ENCODE measurements at places on chromosomes 4 and X.

- DNase-seq = no peak
Observed at GRCh38 chr4:115042496-115042895, 70.9 kb downstream of the NDST4 start.

DNA sequence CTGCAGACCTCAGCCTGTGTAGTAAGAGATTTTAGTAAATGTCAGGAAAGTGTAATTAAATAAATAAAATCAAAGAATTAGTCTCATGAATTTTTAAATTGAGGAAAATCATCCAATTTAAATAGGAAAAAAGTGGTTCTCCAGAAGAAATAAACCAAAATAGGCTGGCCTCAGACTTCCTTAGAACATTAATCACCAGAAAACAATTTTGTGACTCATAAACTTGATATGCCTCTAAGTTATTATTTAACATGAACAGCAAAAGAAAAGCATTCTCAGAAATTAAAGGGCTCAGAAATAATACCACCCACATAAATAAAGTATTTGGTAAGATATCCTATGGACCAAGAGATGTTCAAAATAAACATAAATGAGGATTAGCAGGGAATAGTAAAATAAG lies 14.3 kb downstream of the FAM47B start:
- peak; percentile 3 for DNase-seq

GRCh38 chrX:65731684-65732289 lies 64.3 kb downstream of the MSN start:
- no peak for DNase-seq

DNA sequence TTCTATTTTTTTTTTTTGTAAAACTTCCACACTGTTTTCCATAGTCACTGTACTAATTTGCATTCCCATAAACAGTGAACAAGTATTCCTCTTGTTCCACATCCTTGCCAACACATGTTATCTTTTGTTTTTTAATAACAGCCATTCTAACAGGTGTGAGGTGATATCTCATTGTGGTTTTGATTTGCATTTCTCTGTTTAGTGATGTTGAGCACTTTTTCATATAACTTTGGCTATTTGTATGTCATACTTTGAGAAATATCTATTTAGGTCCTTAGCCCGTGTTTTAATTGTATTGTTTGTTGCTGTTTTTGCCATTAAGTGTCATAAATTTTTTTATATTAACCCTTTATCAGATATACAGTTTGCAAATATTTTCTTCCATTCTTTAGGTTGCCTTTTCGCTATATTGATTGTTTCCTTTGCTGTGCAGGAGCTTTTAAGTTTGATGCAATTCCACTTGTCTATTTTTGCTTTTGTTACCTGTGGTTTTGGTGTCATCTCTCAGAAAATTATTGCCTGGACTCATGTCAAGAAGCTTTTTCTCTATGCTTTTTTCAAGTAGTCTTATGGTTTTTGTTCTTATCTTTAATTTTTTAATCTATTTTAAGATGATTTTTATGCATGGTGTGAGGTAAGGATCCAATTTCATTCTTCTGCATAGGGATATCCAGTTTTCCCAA lies 27.9 kb upstream of the NDNF start:
- DNase-seq = no peak

DNA sequence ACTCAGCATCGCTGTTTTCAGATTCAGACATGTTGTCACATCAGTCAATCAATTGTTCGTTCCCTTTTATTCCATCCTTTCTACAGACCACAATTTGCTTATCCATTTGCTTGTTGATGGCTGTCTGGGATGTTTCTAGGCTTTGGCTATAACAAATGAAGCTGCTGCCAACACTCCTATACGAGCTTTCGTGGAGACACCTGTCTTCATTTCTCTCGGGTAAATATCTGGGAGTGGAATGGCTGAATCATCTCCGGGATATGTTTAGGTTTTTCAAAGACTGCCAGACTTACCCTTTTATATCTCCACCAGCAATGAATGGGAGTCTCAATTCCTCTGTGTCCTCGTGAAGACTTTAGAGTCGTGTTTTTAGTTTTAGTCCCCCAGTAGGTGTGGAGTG lies 118.9 kb downstream of the SORCS2 start:
- DNase-seq = no peak

GRCh38 chr4:182973511-182973911 lies 56.3 kb upstream of the DCTD start:
- DNase-seq = no peak

GRCh38 chrX:11481035-11481434 lies 184.7 kb downstream of the ARHGAP6 start:
- no peak for DNase-seq

GRCh38 chrX:68646421-68646820 lies 1.0 kb upstream of the STARD8 start:
- DNase-seq = no peak

DNA sequence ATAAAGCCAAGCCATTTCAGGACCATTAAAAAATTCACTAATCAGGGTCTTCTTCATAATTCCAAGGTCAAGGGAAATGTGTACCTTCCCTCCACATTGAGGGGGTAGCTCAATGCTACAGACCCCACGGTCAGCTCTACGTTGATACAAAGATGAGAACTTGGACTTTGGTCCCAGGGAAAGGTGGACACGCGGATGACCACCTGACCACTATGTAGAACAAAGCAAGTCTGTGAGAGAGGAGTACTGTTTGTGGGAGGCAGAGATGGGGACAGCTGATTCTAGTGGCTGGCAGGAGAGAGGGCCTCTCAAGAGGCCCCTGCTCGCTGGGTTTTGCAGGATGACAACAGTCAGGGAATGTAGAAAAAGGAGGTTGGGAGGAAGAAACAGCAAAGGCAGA lies 58.0 kb downstream of the SLC2A9 start:
- DNase-seq = no peak

GRCh38 chr4:88697141-88697540 lies 488 bp downstream of the NAP1L5 start:
- DNase-seq = no peak

DNA sequence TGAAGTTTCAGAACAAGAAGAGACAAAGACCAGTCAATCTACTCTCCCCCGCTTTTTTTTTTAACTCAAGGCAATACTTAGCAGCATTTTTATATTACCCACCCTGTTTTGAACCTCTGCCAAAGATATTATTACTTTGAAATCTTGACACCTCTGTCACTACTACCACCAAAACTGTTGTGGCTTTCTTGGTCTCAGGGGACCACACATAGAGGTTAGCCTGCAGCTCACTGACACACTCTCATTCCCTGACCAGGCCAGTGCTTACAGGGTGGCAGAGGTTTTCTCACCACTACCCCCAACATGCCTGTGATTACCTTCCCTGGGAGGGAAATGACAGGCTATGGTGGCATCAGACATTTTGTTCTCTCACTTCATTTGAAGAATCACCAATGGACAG lies 137.4 kb upstream of the STIM2 start:
- no peak for DNase-seq

DNA sequence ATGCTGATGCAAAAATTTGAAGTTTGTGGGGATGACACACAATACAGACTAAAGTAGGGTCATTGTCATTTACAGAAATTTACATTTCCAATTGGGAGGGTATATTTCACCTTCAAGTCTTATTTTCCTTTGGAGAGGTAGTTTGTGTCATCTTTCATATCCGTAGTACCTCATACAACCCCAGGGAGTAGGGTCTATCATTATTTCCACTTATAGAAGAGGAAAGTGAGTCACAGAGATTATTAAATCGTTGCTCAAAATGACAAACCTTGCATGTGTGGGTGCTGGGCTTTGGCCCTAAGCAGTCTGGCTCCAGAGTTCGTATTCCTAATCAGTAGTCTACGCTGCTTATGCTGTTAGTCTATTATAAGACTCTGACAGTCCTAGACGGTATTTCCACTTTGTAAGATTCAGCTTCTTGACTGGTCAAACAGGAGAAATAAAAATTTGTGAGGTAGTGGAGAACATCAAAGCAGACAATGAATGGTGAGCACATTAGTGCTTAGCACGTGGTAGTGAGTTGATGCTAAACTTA lies 516.5 kb downstream of the PCDH7 start:
- DNase-seq = no peak

DNA sequence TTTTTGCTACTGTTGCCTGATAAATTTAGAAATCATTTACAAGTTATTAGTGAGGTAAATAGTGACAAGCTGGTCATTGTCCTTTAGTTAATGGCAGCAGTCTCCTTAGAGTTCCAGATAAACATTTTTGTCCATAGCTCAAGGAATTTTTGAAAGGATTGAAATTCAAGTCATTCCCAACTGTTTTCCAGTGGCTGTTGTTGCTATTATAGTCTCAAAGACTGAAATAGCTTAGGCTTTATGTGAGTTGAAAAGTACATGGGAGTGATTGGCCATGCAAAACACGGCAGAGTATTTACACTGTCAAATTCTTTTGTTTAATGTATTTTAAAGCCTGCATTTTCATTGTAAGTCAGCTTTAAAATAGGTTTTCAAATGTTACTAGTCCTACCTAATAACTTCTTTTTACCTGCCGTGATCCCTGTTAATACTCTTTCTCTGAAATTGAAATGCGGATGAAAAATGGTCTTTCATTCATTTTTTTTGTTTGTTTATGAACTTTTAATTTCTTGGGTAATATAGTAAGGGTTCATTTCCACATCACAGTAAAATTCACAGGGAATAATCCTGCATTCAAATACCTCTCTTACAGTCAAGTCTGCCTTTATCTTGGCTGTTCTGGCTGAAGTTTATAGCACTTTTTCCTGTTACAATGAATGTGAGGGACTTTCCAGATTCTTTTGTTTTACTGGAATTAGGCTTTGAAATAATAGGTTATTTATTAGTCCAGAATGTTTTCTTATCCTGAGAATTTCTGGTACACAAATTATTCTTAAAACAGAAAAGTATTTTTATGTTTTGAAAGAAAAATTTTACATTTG lies 85.1 kb downstream of the PDLIM5 start:
- no peak for DNase-seq

DNA sequence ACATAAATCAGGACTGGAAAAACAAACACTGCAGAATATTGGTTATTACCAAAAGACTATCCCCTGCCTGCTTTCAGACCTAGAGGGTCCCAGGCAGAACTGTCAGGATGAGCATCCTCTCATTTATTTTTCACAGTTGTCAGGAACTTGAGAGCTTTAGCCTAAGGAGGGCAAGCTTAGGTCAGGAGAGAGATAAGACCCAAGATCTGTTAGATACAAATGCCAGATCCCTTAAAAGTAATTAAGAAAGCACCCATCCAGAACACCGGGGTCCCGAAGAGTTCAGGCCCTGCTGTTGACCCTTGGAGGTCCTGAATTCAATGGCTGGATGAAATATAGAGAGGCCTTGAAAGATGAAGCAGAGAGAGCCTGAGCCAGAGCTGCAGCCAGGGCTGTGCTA lies 5.9 kb upstream of the MAGEB3 start:
- DNase-seq = no peak

- no peak for DNase-seq
Observed at GRCh38 chrX:101409043-101409442, 1.0 kb downstream of the HNRNPH2 start.

DNA sequence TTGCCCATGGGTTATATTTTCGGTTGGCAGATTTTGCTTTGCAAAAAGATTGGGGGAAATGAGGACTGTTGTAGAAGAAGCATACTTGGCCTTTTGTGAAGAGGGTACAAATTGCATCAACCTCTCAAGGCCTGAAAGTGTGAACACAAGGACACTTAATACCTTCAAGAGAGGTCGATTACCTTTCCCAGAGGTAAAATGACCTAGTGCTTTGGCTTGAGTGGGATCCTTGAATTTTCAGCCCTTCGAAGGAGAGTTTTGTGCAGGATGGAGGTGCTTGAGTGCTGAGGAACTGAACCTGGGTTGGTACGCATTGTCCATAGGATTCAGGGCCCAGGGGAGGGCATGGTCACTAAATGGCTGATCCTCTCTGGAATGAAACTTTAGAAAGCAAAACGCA lies 27.6 kb upstream of the NKAP start:
- no peak for DNase-seq

DNA sequence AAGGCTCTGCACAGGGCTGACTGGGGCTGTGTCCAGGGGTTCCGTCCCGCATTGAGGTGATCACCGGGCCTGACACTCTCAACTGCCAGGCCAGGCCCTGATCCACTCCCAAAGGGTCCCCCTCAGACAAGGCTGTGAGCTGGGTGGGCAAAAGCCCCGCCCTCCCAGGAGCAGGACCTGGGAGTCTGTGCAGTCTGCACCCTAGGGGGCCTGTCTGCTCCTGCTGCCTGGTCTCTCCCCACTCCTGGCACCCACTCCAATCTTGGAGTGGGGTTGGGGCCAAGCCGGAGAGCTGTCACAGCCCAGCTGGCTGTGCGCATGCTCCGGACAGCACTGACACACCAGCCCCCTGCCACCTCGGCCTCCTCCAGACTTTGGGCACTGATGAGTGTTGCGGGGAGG lies 9.4 kb upstream of the SPP1 start:
- no peak for DNase-seq

DNA sequence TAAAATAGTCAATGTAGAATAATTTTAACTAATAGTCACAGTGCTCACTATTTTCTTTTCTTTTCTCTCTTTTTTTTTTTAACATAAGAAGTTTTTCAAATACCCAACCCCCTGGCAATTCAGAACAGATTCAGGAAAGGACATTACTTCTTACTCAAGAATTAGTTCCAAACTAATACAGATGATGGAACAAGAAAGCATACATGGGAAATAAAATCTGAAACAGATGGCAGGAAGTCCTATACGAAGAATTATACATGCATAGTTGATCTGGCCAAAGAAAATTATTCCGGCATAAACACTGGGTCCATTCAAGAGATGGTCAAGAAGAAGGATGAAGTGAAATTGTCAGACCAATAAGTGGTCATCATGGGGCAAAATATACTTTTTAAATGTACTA lies 614.4 kb upstream of the INTU start:
- no peak for DNase-seq

DNA sequence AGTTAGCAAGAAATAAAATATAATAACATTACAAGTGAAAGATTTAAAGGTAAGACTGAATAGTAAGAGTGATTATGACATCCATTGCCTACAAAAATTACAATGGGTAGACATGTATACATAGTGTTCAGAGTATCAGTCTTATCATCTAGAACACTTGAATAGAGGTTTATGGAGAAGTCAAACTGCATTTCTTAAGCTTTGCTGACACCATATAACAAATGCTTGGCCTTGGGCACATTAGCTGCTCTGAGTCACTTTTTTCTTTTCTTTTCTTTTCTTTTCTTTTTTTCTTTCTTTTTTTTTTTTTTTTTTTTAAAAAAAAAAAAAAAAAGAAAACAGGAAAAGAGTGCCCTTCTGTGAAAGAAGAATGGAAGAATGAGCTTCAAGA lies 220.0 kb downstream of the SPCS3 start:
- no peak for DNase-seq

DNA sequence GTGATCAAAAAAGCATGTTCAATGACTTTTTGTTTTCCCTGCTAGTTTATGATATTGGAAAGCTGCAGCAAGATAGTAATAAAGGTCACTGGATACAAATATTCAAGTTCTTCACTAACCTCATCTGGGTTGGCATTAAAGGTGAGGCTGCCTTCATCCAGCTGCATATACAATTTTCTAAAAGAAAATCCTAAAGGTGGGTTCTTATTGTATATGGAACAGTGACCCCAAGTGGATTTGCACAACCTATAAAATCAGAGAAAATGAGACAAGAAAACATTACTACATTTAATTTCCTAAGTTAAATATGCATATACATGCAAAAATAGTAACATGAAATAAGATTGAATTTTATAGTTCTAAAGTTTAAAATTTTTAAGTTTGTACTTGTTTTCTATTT lies 23.9 kb downstream of the FBXO8 start:
- no peak for DNase-seq

GRCh38 chrX:9340598-9341290 lies 124.1 kb upstream of the TBL1X start:
- no peak for DNase-seq
